ENCODE measurements at places on chromosomes 11 and 22.

DNA sequence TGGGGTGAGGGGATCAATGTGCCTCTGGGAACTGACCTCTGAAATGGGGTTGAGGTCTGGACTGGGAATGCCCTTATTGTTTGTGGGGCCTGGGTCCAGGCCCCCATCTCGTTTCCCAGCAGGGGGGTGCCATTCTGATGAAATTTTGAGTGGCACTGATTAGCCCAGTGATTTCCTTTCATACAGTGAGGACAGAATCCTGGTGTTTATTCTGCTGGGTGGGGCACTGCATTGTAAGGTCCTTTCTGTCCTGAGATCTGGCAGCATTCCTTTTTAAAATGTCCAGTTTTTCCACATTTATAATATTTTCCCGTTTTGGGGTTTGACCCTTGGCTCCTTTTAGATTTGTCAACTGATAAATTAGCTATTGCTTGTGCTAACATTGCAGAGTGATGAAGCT, 27.1 kb downstream of the OR10A6 start:
- DNase-seq: no peak

- no peak for DNase-seq
Observed at GRCh38 chr11:108491936-108492335, 6.2 kb downstream of the POGLUT3 start.

DNA sequence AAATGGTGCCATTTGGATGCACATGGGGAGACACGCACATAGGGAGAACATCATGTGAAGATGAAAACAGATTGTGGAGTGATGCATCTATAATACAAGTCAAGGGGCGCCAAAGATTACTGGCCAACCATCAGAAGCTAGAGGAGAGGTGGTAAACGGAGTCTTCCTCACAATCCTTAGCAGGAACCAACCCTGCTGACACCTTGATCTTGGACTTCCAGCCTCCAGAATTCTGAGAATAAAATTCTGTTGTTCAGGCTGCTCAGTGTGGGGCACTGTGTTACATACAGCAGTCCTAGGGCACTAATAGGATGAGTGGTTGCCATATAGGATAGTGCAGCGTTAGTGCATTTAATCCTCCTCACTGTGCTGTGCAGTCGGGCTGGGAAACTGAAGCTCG, 8.0 kb upstream of the SEC14L4 start:
- no peak for DNase-seq

GRCh38 chr22:30260276-30260675, 6.4 kb downstream of the OSM start:
- no peak for DNase-seq

DNA sequence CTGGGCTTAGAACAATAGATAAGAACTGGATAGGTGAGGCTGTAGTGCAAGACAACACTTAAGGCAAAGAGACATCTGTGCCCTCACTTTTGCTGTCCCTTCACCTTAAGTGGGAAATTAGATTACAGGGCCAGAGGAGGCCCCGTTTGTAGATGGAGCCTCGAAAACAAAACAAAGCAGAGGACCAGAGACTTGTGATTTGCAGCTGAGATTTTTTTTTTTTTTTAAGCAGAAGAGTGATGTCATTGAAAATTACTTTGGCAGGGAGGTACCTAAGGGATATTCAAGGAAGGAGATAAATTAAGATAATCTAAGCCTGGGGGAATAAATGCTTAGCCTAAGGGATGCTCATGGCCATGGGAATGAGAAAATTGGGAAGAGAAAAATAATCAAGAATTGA, 31.4 kb downstream of the ZC3H12C start:
- DNase-seq: no peak

Measured in muscle of back (tissue), 13 donors.